ENCODE measurements at places on chromosomes 3 and 15. TPM values are rescaled to one million over a fixed set of nuclear protein-coding genes. Genes with fewer than 3 reads are reported as not detected.

DNA sequence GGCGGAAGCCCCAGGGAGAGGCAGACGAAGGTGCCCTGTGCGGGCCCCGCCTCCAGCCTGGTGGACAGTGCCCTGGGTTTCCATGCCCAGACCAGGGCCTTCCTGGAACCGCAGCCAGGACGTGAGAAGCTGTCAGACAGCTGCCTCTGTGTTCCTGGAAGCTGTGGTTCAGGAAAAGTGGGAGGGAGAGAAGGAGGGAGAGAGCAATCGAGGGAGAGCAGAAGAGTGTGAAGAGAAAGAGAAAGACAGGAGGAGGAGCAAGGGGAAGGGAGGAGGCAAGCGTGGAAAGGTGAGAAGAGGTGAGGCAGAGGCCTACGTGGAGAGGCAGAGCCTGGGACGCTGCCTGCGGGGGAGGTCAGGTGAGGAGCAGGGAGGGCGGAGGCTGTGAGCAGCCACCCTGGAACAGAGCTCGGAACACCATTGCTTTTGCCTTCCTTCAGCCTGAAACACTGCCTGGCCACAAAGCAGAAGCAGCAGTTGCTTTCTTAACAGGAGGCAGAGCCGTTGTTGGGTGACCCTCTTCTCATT, 18.6 kb downstream of the ZDHHC19 start:
- peak; percentile 62 for DNase-seq

DNA sequence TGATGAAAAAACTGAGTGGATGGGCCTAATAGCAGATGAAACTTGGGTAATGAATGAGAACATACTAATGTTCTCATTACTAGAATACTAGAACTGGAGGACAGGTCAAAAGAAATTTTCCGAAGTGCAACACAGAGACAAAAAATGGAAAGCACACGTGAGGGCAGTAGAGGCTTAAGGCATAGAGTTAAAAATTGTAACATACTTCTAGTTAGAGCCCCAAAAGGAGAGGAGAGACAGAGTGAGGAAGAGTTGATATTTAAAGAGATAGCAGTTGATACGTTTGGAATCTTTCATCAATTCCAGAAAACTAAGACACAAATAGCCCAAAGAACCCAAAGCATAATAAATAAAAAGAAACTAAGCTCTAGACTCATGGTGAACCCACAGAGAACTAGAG, 327.9 kb downstream of the SQOR start:
- DNase-seq, result no peak

DNA sequence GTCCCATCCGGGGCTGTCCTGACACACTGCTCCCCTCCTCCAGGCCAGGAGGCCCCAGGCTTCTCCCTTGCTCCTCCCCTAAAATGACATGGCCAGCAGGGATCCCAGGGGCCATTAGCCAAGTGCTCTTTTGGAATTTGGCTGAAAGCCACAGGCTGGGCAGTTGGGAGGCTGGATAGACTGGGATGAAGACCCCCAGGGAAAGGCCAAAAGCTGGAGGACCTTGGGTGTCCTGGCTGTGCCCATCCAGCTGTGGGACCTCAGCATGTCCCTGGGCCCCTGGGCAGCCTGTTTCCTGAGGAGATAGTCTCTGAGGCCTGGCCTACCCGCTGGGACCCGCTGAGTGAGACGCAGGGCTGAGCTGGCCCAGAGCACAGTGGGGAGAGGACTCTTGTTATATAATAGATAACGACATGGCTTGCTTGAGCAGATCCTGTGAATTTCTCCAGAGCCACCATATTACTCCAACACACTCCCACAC, 5.7 kb upstream of the PDE8A start:
- no peak for DNase-seq

- DNase-seq, result peak; percentile 96
Observed at GRCh38 chr3:100073714-100074307, 40.5 kb downstream of the FILIP1L start.

DNA sequence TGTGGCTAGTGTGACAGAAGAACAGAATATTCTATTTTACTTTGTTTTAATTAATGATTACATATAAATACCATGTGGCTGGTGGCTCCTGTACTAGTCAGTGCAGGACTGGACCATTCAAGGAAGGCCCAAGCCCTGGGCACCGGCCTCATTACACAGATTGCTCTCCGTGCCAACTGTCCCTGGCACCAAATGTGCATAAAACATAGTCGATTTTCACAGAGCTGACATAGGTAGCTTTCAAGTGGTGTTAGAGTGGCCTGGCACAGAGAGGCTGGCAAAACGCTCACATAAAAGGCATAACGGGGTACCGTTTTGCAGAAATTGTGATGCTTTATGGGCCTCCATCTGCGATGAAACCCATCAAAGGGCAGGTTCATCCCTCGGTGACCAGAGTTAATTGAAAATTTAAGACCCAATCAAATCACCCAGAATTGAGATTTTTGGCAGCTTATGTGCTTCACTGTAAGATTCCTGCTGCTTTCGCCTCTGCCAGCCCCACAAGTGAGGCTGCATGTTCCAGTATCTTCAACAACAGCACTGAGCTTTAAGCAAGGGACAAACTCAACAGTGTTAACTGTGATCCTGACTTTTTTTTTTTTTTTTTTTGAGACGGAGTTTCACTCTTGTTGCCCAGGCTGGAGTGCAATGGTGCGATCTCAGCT, 25.9 kb downstream of the RFTN1 start:
- DNase-seq, result no peak

- DNase-seq, result no peak
Observed at GRCh38 chr3:97958396-97958795, 13.8 kb downstream of the RIOX2 start.

- DNase-seq, result no peak
Observed at GRCh38 chr15:72160696-72161245, 36.8 kb downstream of the GRAMD2A start.

DNA sequence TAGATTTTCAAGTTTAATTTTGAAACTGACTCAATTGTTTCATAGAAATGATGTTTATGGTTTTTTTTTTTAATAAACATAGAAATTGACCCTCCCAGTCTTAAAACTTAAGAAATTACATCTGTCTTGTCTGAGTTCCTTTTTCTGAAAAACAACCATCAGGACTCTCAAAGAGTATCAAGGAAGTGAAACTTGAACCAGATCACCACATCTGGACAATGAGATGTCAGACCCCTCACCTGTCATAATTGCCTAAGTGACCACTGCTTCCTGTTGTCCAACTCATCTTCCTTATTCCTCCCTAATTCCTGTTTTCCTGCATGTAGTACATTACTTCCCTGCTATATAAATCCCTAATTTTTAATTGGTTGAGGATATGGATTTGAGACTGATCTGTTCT, 441.5 kb upstream of the ARHGEF26 start:
- peak; percentile 34 for DNase-seq

DNA sequence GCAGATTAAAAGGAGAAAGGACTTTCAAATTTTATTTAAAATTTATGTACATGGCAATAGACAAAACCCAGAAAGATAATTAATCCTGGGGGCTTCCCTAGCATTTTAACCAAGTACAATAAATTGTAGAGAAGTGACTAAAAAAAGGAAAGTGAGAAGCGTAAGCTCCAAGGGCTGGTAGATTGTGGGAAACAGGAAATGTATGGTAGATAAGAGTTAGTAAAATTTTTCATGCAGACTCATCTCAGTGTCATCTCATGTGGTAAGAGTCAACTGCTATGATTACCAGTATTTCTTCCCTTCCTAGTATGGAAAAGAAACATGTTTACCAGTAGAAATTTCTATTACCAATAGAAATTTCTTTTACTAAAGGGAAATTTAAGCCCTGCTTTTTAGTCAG, 464.3 kb upstream of the AGTR1 start:
- no peak for DNase-seq

GRCh38 chr3:11651900-11652299, 8.2 kb upstream of the VGLL4 start:
- peak; percentile 70 for DNase-seq

DNA sequence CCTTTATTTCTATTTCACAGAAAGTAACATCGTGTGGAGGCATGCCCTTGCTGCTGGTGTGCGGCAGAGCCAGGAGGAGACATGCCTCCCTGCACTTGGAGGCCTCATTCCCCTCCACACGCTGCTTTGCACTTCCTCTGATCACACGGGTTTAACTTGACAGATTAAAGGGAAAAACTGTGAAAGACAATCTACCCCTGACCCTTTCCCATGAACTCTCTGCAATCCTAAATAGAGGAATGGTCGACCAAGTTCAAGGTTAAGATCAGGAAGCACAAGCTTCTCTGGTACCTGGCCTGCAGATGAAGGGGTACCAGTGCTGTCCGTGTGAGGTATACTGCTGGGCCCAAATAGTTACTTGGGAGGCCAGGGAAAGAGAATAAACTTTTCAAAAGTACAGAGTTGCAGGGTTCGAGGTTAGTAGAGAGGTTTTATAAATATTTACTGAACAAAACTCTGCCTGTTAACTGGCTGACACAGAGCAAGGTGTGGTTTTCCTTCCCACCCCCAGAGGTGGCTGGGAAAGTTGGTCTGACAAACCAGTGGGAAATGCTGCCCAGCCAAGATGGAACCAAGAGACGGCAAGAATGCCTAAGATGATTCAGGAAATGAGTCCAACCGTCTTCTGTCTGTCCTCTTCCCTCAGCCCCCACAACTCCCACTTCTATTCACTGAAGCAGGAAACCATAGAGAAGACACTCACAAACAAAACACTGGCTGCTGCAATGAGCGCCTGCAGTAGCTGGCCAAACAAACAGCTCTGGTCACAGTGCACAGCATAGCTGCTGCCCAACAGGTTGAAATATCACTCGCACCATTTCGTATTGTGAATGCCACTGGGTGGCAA, 79.6 kb downstream of the IGF2BP2 start:
- DNase-seq, result peak; percentile 80

DNA sequence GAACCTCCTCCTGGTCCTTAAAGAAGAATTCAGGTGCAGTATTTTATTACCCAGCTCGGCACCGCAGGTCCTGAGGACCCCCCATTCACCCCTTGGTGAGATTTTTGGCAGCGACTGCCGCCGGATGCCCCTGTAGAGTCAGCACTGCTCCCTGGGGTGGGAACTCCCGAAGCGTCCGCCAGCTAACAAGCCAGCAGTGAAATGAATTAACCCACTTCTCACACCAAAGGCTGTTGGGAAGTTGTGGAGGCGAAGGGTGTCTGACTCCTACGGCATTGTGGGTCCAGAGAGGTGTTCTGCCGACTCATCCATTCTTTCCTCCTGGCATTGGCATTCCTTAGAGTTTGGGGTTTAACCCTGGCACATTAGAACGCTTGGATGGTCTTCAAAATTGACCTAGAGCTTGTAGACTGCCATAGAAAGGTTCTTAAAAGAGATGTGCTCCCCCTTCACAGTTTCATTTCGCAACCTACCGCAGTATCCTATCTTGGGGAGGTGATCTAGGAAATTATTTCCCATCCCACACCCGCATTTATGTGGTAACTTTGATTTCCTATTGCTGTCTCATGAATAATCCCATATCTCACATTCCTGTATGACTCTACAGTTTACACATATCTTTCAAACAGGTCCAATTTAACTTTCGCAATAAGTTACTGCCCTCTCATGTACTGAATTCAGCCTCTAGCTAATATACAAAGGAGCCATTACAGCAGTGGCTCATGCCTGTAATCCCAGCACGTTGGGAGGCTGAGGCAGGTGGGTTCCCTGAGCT, 879 bp upstream of the EIF5A2 start:
- DNase-seq, result peak; percentile 14

- peak; percentile 67 for DNase-seq
Observed at GRCh38 chr3:156131241-156131640, 10.9 kb downstream of the KCNAB1 start.

- no peak for DNase-seq
Observed at GRCh38 chr3:30500666-30501399, 105.6 kb upstream of the TGFBR2 start.

- DNase-seq, result peak; percentile 22
Observed at GRCh38 chr15:39887832-39888231, 32.2 kb downstream of the GPR176 start.

GRCh38 chr3:46649436-46649835, 37.1 kb downstream of the FAM240A start:
- no peak for DNase-seq

DNA sequence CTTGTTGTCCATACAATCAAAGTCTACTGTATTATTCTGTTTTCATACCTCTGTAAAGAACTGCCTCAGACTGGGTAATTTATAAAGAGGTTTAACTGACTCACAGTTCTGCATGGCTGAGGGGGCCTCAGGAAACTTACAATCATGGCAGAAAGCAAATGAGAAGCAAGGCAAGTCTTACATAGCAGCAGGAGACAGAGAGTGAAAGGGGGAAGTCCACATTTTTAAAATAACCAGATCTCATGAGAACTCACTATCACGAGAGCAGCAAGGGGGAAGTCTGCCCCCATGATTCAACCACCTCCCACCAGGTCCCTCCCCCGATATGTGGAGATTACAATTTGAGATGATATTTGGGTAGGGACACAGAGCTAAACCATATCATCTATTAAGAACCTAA, 724.6 kb upstream of the CBLB start:
- DNase-seq, result no peak

GRCh38 chr15:60761505-60761845, 282.5 kb upstream of the ICE2 start:
- DNase-seq, result no peak

DNA sequence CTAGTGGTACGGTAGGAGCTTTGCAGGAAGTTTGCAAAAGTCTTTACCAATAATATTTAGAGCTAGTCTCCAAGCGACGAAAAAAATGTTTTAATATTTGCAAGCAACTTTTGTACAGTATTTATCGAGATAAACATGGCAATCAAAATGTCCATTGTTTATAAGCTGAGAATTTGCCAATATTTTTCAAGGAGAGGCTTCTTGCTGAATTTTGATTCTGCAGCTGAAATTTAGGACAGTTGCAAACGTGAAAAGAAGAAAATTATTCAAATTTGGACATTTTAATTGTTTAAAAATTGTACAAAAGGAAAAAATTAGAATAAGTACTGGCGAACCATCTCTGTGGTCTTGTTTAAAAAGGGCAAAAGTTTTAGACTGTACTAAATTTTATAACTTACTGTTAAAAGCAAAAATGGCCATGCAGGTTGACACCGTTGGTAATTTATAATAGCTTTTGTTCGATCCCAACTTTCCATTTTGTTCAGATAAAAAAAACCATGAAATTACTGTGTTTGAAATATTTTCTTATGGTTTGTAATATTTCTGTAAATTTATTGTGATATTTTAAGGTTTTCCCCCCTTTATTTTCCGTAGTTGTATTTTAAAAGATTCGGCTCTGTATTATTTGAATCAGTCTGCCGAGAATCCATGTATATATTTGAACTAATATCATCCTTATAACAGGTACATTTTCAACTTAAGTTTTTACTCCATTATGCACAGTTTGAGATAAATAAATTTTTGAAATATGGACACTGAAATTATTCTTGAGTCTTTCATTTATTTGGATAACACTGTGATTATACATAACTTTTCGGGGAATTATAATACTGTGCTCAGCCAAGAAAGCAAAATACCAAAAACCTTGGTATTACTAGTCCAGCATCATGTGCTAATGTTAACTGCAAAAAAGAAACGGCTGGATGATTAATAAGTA, 2.2 kb downstream of the SOX2 start:
- no peak for DNase-seq

GRCh38 chr3:66037330-66037985, 1.3 kb downstream of the MAGI1 start:
- peak; percentile 52 for DNase-seq

GRCh38 chr3:3827111-3827510, 27.9 kb downstream of the LRRN1 start:
- no peak for DNase-seq

The TRPC1 gene
- 16.3 TPM for total RNA-seq

The CCR5 gene
- total RNA-seq, result 0.13 TPM

The MINAR1 gene
- total RNA-seq, result 2.8 TPM

The SLC22A14 gene
- total RNA-seq, result 0.18 TPM

The CFAP20DC gene
- total RNA-seq, result 1.5 TPM

The EFHB gene
- total RNA-seq, result 0.89 TPM

The AGBL1 gene
- 18.1 TPM for total RNA-seq

The CISH gene
- total RNA-seq, result 3.9 TPM

The RNF111 gene
- 12.4 TPM for total RNA-seq

The FBXW12 gene
- 0.09 TPM for total RNA-seq

The ARL14 gene
- not detected for total RNA-seq

The ECE2 gene
- total RNA-seq, result not detected

The STRC gene
- total RNA-seq, result 0.09 TPM
